ENCODE measurements at places on chromosomes 5 and 9.

GRCh38 chr5:83517072-83517687 lies 45.6 kb downstream of the VCAN start:
- no peak for DNase-seq

GRCh38 chr5:105392710-105393149 lies 1830.1 kb upstream of the NUDT12 start:
- DNase-seq = no peak

- no peak for DNase-seq
These were observed 82.5 kb downstream of the ADCY2 start for GRCh38 chr5:7478459-7478858.

DNA sequence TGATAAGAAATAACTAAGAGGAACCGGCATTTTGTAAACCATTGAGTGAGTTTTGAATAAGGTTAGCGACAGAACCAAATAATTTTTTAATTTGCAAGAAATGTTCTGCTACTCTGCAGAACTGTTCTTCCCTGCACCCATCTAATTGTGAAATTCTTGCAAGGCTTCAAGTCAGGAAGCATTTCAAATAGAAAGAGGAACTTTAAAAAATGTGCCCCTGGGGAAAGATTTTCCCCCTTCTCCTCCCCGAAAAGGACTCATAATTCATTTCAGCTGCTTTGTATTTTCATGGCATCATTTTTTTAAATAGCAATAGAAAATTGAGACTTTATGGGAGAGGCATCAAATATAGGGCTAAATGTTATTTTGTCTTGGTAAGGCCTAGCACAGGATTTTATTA lies 180.9 kb upstream of the ANKRD55 start:
- no peak for DNase-seq

- DNase-seq = no peak
These were observed 79.2 kb downstream of the SEMA5A start for GRCh38 chr5:9466697-9467096.

DNA sequence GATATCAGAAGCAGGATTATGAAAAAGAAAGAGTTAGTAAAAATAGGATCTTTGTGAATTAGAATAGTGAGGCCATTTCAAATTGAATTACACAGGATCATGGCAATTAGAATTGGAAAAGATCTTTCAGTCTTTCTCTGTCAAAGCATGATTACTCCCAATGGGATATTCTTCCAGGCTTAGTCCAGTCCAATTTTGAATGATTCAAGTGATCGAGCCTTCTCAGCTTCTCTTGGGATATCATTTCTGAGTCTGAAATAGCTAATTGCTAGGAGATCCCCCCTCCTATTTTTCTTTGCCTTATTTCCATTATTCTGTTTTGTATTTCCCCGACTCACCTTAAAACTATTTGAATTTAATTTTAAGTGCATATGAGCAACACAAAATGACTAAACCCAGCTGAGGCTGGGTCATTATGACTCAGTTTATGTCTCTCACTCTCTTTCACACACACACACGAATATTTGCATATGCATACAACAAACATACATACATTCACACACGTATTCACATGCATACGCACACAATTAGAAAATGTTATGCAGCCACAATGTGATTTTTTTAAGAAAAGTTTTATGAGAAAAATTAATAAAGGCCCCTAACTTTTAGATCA lies 34.8 kb upstream of the EFNA5 start:
- no peak for DNase-seq

GRCh38 chr5:77973253-77973609 lies 197.1 kb upstream of the TBCA start:
- DNase-seq = no peak

- DNase-seq = no peak
These were observed 2.5 kb upstream of the ST6GALNAC4 start for GRCh38 chr9:127919253-127919815.

GRCh38 chr9:24416136-24416535 lies 129.6 kb downstream of the IZUMO3 start:
- no peak for DNase-seq

DNA sequence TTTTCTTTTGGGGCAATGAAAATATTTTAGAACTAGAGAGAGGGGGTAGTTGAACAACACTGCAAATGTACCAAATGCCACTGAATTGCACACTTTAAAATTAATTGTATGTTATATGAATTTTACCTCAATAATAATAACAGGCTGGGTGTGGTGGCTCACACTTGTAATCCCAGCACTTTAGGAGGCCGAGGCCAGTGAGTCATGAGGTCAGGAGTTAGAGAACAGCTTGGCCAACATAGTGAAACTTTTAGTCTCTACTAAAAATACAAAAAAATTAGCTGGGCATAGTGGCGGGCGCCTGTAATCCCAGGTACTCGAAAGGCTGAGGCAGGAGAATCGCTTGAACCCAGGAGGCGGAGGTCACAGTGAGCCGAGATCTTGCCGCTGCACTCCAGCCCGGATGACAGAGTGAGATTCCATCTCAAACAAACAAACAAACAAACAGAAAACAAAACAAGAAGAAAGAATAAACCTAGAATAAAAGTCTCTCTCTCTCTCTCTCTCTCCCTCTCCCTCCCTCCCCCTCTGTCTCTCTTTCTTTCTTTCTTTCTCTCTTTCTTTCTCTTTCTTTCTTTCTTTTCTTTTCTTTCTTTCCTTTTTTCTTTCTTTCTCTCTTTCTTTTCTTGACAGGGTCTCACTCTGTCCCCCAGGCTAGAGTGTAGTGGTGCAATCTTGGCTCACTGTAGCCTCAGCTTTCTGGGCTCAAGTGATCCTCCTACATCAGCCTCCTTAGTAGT lies 91.1 kb downstream of the BASP1 start:
- no peak for DNase-seq
